Hypothalamus (tissue), 51 donors: ENCODE measurements at places on chromosomes 4 and X.

- DNase-seq: no peak
These were observed 35.1 kb downstream of the ATG4A start for GRCh38 chrX:108126661-108127060.

DNA sequence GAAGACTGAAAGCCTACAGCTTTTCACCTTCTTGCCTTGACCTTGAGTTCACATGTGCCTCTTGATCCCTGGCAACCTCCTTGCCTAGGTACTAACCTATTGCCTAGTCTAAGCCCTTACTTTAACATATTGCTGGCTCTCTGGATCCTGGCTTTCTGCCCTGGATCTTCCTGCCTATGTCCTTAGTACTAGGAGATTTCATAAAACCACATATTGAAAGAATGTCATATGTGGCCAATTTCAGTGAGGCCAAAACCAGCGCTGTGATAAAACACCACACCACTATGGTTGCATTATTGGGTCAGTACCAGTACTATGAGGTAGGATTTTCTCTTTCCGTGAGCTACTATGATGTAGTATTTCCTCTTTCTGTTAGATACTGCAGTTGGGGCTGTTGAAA, 80.4 kb downstream of the CT47B1 start:
- DNase-seq: no peak

GRCh38 chr4:52982255-52982945, 120.3 kb downstream of the RASL11B start:
- DNase-seq: no peak

DNA sequence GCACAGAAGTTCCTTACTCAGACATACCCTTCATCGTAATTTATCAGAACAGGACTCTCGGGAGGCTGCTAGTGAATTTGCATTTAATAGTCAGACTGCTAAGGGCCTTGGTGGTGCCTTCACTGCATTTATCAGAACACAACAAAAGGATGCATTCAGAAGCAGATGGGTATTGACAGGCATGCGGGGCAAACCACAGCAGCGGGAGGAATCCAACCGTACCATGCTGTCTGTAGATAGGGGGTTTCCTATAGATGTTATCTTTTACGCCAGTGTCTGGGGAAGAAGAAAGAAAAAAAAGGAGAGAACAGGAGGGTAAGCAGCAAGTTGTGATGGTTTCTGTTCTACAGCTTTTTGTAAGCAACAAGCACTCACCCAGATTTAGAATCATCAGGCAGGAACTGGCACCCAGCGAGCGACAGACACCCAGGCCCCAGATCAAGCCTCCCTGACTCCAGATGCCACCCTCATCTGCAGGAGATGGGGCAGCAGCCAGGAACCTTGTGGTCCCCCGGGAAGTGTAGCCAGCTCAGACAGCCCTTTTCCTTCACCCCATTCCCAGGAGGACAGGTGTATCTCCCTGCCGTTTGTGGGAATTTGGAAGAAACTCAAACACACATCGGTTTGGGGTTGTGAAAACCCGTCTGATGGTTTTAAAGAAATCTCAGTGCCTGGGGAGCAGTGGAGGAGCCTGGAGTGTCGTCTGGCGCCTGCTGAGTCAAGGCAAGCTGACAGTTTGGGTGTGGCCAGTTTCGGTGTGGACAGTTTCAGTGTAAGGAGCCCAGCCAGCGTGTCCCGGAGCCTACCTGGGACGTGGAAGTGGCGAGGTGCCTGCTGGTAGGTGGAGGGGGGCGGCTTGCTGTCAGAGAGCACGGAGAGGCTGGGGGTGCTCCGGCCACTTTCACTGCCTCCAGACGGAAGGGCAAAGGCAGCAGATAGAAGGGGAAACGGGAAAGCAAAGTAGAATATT, 80.0 kb upstream of the AFAP1 start:
- DNase-seq: no peak

DNA sequence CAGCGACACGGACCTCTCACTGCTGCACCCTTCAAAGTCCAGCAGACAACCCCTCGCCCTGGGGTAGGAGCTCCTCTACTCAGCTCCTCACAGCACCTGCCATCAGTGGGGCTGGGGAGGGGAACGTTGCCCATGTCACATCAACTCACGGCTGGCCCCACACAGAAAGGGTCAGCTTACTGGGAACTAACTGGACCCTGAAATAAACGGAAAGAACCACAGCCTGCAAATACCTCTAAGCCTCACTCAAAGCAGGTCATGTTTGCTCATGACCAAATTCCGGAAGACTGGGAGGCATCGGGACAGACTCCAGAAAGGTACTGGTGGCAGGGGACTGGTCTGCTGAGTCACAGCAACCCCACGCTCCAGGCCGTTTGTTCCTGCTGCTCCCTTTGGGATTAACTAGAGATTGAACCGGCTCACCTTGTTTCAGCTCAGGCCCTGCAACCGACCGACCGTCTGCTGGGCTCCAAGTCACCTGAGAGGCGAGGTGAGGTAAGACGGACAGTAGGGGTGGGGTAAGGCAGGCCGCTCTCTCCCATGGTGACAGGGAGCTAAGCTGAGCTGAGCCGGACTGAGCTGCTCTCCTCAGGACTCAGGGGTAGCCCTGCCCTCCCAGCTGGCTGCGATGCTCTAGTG, 5.6 kb downstream of the G6PD start:
- DNase-seq: no peak

GRCh38 chrX:37796805-37797204, 16.9 kb downstream of the CYBB start:
- no peak for DNase-seq

- no peak for DNase-seq
These were observed 390.7 kb upstream of the EMCN start for GRCh38 chr4:100908540-100908939.

- DNase-seq: no peak
These were observed 611.8 kb downstream of the SPOCK3 start for GRCh38 chr4:166622425-166622977.

- DNase-seq: no peak
These were observed 23.4 kb downstream of the FBXO8 start for GRCh38 chr4:174260099-174260498.

GRCh38 chrX:100615005-100615404, 21.6 kb downstream of the TSPAN6 start:
- no peak for DNase-seq

DNA sequence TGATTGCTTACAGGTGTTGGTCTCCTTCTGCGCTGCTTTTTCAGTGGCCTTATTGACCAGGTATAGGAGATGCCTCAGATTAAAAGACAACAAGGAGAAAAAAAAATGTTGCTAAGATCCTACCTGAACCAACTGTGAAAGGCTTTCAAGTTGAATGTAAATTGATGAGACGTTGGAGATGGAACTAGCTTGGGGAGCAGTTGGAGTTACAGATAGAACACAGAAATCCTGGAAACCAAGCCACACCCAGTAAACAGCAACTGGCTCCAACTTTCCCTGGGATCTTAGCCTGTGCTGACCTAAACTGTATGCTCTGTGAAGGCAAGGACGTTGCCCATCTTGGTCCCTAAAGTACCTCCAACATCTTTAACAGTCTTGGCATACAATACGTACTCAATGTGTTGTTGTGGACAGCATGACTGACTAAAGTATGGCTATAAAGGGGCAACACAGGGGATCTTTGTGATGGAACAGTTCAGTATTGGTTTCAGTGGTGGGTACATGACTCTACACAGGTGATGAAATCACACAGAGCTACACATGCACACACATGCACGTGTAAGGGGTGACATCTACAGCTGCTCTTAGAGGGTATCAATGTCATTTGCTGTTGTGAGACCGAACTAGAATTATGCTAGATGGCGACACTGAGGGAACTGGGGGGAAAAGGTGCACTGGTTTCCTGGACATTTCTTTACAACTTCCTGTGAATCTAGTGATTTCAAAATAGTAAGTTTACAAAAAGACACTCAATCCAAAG, 22.3 kb downstream of the GAB3 start:
- no peak for DNase-seq

DNA sequence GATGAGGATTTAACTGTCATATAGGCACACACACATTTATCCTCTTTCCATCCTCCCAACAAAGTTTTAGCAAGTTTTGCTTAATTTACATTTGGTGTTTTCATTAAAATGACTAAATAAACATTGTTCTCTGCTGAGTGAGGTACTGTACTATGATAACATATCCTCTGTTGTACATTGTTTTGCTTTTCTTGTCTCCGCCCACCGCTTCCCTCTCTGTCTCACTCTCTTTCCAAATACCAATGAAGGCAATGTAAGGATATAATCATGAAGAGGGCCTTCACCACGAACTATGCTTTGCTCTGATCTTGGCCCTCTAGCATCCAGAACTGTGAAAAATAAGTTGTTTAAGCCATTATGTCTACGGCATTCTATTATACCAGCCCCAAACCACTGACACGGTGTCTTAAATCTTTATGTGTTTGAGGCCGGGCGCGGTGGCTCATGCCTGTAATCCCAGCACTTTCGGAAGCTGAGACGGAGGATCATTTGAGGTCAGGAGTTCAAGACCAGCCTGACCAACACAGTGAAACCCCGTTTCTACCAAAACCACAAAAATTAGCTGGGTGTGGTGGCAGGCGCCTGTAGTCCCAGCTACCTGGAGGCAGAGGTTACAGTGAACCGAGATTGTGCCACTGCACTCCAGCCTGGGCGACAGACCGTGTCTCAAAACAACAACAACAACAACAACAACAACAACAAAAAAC, 65.3 kb downstream of the HPRT1 start:
- no peak for DNase-seq
